NCI-H1694 treated with DMSO at 0.1 percent for 48 hours (cell line): ENCODE measurements at places on chromosomes 6 and 20.

GRCh38 chr6:160137989-160138835 lies 16.6 kb downstream of the SLC22A1 start:
- peak; percentile 1 for DNase-seq

DNA sequence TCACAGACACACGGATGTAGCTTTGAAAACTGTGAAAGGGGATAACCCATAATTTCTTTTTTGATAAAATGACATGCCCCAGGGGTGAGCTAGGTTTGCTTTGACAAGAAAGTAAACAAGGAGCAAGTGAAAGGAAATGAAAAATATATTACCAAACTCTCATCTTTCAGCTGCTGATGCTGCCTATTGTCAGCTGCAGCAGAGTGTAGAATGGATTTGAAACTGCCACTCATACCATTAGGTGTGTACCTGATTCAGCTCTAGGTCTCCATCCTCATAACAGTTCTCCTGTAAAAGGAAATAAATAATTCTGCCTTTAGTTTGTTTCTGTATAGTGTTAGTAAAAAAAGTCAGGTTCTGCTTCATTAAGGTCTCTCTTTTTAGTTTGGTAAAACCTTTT lies 415.1 kb upstream of the MARCKS start:
- no peak for DNase-seq

DNA sequence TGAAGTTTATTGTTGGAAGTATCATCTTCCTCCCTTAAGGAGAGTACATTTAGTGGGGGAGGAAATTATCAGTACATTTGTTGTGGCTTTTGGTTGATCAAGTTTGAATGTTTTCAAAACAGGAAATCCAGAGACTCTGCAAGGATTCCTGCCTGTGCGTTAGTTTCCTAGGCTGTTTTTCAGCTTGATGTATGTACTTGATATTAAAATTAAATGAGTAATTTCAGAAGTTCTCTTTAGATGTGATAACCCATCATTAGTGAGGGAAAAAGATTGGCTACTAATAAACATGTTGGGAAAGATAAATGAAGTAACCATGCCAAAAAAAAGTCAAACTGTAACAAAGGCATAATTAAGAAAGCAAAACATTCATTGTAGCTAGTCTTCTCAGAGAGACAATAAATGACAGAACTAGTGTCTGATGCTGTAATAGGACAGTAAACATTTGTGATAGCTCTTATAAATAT lies 88.0 kb upstream of the TULP1 start:
- no peak for DNase-seq

- no peak for DNase-seq
Observed at GRCh38 chr6:113102761-113103160, 754.4 kb upstream of the MARCKS start.

DNA sequence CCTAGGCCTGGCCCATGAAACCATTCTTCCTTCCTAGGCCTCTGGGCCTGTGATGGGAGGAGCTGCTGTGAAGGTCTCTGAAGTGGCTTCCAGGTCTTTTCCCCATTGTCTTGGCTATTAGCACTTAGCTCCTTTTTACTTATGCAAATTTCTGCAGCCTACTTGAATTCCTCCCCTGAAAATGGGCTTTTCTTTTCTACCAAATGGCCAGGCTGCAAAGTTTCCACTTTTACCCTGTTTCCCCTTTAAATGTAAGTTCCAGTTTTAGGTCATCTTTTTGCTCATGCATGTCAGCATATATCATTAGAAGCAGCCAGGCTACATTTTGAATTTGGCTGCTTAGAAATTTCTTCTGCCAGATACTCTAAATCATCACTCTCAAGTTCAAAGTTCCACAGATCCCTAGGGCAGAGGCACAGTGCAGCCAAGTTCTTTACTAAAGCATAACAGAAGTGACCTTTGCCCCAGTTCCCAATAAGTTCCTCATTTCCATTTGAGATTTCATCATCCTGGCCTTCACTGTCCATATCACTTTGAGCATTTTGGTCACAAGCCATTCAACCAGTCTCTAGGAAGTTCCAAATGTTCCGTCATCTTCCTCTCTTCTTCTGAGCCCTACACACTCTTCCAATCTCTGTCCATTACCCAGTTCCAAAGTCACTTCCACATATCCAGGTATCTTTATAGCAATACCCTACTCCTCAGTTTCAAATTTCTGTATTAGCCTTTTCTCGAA lies 71.9 kb downstream of the TBC1D7 start:
- no peak for DNase-seq

GRCh38 chr6:19705606-19706005 lies 131.6 kb upstream of the ID4 start:
- no peak for DNase-seq

DNA sequence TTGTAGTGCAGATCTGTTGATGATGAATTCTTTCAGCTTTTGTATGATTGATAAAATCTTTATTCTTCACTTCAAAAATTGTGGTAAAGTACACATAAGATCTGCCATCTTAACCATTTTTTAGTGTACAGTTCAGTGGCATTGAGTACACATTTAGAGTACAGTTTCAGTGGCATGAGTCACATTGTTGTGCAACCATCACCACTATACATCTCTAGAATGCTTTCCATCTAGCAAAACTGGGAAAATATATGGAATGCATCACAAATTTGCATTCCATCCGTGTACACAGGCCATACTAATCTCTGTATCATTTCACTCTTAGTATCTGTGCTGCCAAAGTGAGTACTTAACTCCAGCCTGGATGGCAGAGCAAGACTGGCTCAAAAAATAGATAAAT lies 28.7 kb downstream of the SIRPD start:
- DNase-seq = no peak

GRCh38 chr6:153852034-153852433 lies 187.0 kb upstream of the OPRM1 start:
- no peak for DNase-seq

DNA sequence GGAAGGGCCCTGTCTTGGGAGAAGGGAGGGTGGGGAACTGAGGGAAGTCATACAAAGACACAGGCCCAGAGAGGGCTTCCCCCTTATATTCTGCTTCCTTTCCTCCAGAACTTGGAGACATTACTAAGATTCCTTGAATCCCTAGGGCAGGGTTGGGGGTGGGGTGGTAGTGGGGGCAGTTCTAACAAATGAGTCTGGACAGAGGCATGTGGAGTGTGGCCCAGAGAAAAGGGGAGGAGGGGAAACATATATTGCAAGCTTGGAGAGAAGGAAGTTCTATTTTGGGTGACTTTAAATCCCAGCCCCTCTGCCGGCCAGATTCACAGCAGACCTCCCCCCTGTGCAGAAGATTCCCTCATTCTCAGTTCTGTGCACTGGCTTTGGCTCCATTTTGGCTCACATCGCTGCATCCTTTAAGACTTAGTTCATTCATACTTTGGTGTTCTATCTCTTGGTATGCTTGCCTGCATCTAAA lies 43.7 kb downstream of the DAAM2 start:
- no peak for DNase-seq

DNA sequence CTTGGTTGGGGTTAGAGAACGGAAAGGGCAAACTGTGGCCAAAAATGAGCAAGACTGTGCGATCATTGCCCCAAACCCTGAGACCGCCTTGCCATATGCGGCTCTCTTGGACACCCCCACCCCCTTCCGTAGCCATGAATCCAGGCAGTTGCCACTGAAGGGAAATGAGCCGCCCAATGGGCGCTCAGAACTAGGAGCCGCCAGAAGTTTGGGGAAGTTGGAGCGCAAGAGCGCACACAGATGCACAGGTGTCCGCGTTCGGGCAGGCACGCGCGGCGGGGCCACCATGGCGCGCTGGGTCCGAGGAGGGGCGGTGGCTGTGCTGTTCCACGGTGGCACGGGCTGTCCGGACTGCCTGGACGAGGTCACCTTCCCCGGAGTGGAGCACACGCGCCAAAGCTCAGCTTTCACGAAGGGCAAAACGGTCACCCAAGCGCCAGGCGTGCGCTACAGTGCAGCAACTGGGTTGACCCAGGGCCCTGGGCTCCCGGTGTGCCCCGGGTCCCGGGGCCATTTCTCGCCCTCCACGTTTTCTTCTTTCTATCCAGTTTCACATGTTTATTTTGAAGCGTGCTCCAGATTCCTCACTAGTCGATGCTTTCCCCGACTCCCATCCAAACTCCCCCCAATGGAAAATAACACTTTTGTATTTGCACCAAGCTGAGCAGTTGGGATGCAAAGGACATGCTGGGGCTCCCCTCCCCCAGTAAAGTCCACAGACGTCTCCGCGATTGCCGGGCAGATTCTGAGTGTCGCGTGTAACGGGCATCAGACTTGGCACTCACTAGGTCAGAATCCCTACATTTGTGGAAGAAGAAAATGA lies 906 bp upstream of the PDE10A start:
- no peak for DNase-seq

GRCh38 chr20:23446505-23446904 lies 6.2 kb downstream of the CST11 start:
- DNase-seq = no peak

DNA sequence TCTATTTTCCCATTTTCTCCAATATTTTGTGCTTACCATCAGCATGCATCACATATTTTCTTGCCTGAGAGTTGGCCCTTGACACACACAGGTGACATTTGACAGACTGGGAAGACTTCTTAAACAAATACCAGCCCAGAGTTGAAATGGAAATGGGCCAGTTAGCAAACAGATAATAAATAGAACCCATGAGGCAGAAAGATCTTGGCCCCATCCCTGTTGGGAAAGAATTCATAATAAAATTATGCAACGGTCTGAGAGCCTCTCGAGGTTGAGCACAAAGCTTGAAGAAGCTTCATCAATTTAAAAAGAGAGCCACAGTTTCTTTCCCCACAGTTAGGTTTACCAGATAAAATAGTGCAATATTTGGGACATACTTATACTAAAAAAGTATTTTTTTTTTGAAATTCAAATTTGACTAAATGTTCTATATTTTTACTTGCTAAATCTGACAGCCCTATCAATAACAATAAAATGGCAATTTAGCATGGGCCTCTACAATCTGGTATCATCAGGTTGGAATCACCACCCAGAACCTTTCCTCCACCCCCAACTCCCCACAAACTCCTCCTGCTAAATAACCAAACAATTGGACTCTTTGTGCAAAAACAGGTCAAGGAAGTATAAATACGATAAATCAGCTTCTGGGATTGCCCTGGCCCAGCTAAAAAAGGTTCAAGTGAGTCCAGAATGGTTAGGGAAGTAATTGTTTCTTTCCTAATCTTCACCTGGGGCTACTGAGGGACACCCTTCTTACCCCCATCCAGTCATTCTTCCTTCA lies 129.8 kb downstream of the CD164 start:
- no peak for DNase-seq

DNA sequence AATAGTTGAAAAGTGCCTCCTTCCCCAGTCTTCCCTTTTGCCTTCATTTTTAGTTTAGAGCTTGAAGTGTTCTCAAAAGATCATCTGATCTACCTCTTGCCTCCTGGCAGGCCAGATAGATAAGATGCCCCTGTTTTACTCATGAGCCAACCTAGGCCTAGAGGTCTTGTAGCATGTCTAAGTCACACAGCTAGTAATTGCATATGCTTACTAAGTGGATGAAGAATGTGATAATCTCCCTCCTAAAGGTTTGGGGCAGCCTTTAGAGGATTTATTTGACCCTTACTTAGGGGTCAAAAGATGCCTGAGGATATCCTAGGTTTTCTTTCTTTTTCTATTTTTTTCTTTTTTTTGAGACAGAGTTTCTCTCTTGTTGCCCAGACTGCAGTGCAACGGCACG lies 2.1 kb downstream of the C6orf141 start:
- DNase-seq = no peak

- DNase-seq = no peak
Observed at GRCh38 chr6:105900125-105900937, 185.8 kb upstream of the PRDM1 start.

- DNase-seq = no peak
Observed at GRCh38 chr20:4667371-4667773, 54.3 kb upstream of the PRND start.

DNA sequence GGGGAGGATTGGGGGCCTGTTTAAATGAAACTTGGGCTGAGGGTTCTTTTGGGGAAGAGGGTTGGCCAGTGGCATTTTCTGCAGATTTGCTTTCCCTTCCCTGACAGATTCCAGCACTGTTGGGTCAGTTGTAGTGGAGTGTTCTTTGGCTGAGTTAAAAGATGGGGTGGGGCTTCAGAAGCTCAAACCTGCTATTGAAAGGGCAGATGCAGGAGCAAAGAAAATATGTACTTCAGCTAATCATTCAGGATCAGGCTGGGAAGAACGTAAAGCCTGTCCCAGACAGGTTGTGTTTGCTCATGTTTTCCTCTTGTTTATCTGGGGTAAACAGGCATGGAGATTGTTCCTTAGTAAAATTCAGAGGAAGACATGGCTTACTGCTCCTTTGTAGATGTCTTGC lies 2.5 kb downstream of the SASH1 start:
- DNase-seq = no peak
